ENCODE measurements at places on chromosomes 12 and 14.

GRCh38 chr12:6166808-6167207 is 33.4 kb upstream of the CD9 start:
- no peak for DNase-seq

- no peak for DNase-seq
Observed at GRCh38 chr12:29499235-29499634, 1.7 kb upstream of the OVCH1 start.

DNA sequence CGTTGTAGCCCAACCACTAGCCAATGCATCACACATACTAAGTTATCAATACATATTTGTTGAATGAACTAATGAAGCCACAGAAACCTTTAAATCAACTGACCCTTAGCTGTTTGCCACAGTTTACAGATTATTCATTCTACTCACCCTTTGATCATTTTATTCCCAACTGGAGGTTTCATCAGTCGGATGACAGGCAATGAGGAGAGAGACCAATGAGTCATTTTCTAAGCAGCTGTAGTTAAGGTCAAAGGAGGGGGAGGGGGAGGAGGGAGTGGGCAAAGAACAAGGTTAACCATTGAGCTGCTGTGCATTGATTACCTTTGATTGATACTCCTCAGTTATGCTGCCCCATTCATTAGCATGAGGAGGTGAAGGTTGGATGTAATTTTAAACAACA is 469.5 kb downstream of the VRK1 start:
- peak; percentile 59 for DNase-seq

- DNase-seq = no peak
Observed at GRCh38 chr14:73762375-73762822, 48.2 kb upstream of the PNMA1 start.

GRCh38 chr12:94206886-94207285 is 58.5 kb downstream of the PLXNC1 start:
- no peak for DNase-seq

DNA sequence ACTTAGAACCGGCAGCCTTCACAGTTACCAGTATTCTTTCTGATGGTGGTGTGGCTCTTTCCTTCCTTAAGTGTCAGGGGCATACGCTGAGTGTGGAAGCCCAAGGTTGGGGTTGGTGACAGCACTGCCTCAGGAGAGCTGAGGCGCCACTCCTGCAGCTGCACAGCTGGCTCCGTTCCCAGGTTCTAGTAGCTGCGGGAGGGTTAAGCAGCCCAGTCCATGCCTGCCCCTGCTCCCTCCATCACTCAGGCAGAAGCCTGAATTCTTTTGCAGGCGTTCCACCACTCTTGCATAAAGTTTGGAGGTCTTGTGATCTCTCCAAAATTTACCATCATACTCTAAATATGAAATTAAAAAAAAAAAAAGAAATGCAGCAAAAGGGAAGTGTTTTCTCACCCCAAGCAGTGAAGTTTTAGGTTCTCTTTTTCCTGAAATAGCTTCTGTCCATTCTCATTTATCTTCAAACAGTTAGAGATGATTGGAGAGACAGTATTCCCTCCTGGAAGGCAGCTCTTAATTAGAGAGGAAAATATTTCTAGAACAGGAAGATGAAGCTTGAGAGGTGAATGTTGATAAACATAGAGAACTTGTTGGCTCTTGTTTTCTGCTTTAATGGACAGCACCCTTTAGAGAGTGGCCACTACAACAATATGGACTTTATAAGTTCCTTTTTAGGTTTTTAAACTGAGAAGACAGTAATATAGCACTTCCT is 136.1 kb downstream of the FGD4 start:
- DNase-seq = peak; percentile 69

DNA sequence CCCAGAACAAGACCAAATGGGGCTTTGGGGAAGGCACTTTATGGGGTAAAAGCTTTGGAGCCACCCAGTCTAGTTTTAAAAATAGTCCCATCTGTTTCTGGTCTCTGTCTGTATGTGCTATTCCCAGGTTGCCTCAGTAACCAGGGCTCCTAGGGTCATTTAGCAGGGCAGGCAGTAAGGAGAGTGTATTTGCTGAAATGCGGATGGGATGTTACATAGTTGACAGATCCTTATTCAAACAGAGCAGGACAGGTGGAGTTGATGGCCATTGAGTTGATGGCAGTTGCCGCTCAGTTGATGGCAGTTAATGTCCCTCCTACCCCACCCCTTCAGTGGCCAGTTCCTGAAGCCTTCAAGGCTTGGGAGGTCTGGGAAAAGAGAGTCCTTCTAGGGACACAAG is 4.6 kb downstream of the ZC3H10 start:
- peak; percentile 21 for DNase-seq

Measured in AG10803 (cell line).